ENCODE measurements at places on chromosomes 5 and 9.

DNA sequence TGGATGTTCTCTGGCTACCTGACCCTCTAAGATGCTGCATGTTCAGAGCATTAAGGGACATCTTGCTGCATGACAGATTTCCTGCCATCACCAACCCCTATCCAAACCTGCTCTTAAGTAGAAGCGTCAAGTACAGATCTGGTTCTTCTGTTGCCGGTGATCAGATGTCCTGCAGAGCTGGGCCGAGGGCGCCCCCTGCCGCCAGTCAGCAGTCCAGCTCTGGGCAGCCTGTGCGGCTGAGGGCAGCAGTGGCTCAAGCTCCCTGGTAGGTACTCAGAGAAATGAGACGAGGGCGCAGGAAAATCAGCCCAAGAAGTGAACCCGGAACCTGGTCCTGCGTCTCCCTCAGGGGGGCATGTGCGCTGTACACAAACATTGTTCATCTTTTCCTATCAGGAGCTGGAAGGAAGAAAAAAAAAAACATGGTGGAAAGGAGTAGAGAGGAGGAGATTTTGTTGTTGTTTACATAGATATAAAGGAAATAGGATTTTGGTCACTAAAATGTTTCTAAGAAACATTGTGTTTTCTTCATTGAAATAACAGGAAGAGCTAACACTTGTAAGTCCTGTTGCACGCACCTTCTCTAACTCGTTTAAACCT is 95.8 kb downstream of the CFAP90 start:
- DNase-seq, result peak; percentile 4

GRCh38 chr5:172733131-172733973 is 37.6 kb downstream of the DUSP1 start:
- peak; percentile 100 for DNase-seq

- peak; percentile 32 for DNase-seq
Measured at GRCh38 chr9:133792721-133793470, 54.7 kb upstream of the SARDH start.

GRCh38 chr5:32443145-32443540 is 1.4 kb downstream of the ZFR start:
- peak; percentile 10 for DNase-seq

- peak; percentile 70 for DNase-seq
Measured at GRCh38 chr5:163571744-163572143, 66.3 kb downstream of the MAT2B start.

DNA sequence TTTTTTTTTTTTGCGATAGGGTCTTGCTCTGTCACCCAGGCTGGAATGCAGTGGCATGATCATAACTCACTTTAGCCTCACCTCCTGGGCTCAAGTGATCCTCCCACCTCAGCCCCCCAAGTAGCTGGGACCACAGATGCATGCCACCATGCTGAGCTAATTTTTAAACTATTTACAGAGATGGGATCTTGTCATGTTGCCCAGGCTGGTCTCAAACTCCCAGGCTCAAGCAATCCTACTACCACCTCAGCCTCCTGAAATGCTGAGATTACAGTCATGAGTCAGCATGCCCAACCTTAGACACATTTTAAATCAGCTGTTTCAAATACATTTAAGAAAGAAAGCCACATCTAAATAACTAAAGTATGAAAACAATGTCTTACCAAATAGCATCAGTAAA is 439.0 kb downstream of the EBF1 start:
- DNase-seq, result peak; percentile 80

DNA sequence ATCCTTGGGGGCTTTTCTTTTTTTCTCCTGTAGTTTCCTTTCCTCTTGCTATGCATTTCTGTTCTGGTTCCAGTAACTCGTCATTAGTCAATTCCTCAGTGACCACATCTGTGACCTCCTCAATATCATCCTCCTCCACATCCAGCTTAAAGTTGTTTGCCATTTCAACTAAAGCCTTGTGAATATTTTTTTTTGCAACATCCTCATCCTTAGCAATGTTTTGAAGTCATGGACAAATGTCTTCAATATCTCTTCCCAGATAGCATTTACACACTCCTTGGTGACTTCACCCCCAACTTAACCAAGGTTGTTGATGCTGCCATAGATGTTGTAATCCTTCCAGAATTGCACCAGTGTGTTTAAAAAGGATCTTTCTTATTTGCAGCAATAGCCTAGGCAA is 14.7 kb upstream of the ADRB2 start:
- DNase-seq, result no peak

DNA sequence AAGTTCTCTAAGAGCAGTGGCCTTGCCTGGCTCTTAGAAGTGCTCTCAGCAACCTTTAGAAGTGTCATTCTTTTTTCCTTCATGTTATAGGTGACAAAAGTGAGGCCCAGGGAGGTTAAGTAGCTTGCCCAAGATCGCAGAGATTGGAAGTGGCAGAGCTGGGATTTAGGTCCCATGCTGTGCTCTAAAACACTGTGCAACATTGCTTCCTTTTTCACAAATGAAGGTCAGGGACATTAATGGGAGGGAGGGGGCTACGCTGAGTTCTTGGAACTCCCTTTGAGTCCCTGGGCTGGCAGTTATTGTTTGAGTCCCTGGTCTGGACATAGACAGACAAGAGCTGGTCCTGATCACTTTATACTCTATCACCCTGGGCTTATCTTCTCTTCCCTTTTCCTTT is 45.3 kb downstream of the PAM start:
- no peak for DNase-seq

- no peak for DNase-seq
Measured at GRCh38 chr9:130448035-130448624, 3.4 kb downstream of the ASS1 start.

- DNase-seq, result peak; percentile 47
Measured at GRCh38 chr5:130282049-130282448, 377.8 kb downstream of the CHSY3 start.

- DNase-seq, result no peak
Measured at GRCh38 chr5:67805666-67806348, 409.7 kb upstream of the PIK3R1 start.

- DNase-seq, result no peak
Measured at GRCh38 chr9:3902631-3903030, 376.8 kb upstream of the RFX3 start.

- DNase-seq, result no peak
Measured at GRCh38 chr5:81856948-81857928, 106.3 kb upstream of the SSBP2 start.

DNA sequence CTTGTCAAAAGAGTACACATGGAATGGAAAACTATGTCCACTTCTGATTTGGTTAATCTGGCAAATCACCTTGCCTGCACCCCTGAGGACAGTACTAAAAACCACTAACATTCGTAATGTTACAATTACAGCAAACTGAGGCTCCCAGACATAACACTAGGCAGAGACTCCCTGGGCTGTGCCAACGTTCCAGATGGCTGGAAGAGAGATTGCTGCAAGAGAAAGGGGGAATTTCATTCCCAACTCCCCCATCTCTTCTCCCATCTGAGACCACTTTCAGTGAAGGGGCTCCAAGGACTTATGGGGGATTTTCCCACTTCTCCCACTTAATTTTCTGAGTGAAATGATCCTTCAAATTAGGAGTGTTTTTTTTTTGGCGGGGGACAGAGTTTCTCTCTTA is 11.3 kb downstream of the OR1J1 start:
- DNase-seq, result no peak

DNA sequence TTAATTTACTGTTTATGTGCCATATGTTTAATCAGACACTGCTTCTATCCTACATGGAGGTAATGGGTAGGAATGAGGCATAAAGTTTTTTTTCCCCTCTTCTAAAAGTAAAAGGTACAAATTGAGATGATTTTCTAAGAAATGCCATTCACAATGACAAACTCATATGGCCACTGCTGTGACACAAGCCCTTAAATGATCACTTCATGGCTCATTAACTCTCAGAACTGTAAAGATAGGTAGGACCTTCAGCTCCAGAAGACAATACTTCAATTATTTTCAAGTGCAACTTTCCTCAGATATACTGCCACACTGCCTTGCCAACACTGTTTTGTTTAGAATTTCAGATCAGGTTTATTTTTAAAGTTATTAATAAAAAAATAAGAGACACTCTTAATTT is 362.9 kb upstream of the ZNF608 start:
- DNase-seq, result no peak

- no peak for DNase-seq
Measured at GRCh38 chr9:88586452-88586851, 51.5 kb downstream of the NXNL2 start.

DNA sequence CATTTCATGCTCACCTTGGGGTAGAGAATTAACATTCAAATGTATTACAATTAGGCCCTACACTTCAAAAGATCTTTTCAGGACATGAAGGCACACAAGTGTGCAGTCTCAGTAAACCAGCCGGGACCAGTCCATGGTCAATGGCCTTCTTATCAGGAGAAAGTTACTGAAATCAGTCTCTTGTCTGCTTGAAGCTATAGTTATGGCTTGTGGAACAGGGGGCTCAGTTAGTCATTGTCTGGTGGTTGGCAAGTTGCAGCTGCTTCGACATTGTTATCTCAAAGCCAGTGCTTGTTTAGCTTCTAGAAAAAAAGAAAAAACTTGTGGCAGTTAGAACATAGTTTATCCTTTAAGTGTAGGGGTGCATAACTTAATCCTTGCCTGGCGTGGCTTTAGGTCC is 213.1 kb upstream of the ACO1 start:
- no peak for DNase-seq

GRCh38 chr5:1363160-1363559 is 18.3 kb upstream of the CLPTM1L start:
- DNase-seq, result no peak

GRCh38 chr5:5139336-5139776 is 774 bp upstream of the ADAMTS16 start:
- no peak for DNase-seq

DNA sequence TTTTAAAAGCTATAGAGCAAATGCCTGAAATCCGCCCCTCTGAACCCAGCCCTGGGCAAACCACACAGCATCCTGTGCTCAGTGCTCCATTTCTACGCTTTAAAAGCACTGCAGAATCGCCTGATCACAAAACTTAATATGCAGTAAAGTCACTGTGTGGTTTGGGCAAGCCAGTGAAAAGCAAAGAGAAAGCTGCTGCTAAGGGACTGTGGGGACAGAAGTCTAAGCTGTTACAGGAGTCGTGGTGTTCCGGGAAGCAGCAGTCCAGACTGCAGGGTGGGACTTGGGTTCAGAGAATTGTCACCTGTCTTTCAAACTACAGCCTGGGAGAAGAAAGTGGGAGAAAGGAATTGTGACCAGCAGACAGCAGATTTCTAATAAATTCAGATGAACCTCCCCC is 8.2 kb downstream of the RAPGEF1 start:
- DNase-seq, result no peak

DNA sequence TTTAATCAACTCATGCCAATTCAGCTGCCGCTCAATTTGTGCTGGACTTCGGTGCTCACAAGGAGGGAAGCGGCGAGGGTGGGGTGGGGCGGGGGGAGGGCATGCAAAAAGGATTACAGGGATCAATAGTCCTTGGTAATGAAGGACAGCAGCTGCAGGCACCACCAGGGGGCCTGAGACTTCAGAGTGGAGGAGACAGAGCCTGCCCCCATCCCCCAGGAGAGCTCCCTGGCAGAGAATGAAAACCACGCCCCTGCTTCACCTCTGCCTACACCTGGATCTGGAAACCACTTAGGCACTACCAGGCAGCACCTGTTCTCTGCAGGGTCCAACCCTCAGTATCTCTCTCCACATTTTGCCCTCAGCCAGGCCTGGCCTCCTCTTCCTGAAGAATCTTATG is 155.6 kb downstream of the TRIM32 start:
- no peak for DNase-seq

- DNase-seq, result no peak
Measured at GRCh38 chr5:142222225-142222865, 102.5 kb downstream of the SPRY4 start.

GRCh38 chr5:151584057-151584937 is 6.8 kb downstream of the FAT2 start:
- DNase-seq, result no peak

DNA sequence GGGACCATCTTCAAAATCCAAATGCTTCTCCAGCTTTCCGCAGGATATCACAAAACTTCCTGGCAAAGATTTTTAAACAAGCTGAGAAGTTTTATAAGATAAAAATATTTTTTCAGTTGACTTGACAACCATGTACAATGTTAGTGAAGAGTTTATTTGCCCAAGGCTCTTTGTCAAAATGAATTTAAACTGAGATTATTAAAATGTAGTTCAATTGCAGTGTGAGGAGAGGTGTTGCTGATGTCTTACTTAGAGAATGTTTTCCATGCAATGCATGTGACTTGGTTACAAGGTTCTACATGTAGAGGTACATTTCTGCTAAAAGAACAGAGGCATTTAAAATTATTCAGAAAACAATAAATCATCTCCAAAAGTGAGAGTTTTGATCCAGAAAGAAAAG is 131.4 kb upstream of the MINAR2 start:
- DNase-seq, result no peak

DNA sequence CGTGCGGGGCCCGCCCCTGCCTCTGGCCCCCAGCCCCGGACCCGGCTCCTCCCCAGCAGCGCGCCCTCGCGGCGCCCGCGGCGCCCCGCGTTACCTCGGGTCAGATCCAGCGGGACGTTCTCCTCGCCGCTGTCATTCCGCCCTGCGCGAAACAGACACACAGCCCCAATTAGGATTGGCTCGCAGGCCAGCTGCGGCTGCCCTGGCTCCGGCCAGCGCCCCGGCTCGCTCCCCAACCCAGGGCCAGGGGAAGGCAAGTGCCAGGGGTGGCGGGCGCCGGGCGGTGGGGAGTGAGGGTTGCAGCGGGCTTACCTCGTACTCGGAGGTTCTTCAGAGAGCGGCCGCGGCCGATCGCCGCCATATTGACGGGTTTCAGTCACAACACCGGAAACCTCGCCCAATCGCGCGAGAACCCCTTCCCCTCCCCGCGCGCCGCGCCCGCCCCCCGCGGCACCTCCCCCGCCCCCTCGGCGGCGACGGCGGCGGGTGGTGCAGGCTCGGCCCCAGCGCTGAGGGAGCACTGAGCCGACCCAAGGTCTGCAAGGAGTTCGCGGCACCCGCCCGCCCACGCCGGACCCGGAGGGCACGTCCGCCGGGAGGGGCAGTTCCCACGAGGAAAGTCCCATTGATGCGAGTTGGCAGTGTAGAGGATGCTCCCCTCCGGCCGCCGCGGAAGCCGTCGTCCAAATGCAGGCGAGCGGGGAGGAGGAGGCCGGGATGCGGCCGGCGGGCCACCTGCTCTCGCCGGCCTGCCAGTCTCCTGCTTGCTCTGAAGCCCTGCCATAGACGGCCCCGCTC is at the start of gene RICTOR:
RICTOR (minus strand) TSS at position 383 of the 798 bp plus-strand sequence; CDS start at position 361, 22 bp downstream.
- peak; percentile 73 for DNase-seq

GRCh38 chr5:165630261-165630778 is 2124.9 kb downstream of the MAT2B start:
- peak; percentile 0 for DNase-seq

DNA sequence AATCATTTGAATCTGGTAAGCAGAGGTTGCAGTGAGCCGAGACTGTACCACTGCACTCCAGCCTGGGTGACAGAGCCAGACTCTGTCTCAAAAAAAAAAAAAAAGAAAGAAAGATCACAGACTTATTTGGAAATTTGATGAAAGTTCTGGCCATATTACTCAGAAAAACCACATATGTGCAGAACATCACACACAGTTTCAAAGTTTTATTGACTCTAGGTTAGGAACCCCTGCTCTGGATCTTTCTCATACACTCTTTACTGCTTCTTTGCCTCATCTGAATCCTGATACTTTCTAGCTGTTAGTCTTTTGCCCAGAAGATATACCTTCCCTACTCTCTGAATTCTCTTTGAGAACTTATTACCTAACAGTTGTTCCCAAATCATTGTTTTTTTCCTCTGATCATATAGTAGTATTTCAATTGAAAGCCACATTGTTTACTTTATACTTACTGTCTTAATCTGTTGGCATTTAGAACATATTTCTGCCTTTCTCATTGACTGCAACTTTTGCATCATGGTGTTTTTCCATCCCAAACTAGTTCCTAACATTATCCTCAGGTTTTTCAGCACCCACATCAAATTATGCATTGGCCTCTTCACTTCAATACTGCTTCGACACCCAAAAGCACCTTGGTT is 68.7 kb downstream of the LNPEP start:
- no peak for DNase-seq
